WTC11 (cell line): ENCODE measurements at places on chromosomes 12 and 14. TPM values are rescaled to one million over a fixed set of nuclear protein-coding genes. Genes with fewer than 3 reads are reported as not detected.
A peak's percentile ranks its signal among the peaks of the same experiment; 100 is the strongest.

SLC5A8 gene
- 0.05 to 0.07 TPM in 2 of 3 replicates, not detected in the other for total RNA-seq

DNA sequence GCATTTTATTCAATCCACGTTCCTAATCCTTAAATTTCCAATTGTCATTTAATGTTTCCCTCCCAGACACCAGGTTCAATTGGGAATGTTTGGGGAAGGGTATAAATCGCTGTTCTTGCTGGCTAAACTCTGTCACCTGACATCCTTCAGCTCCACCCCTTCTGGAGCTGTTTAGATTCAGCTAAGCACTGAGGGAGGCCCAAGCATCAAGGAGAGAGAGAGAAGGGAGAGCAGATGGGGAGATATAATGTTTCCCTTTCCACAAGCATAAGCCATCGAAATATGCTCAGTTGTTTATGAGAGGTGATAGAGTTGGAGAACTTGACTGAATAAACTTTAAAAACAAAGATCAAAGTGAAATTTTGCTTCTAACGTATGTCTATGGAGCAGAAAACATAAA lies 1.8 kb downstream of the ABCC9 start:
- no peak for DNase-seq

PROX2 gene
- 0.04 to 0.27 TPM in 2 of 3 replicates, not detected in the other for total RNA-seq

DNA sequence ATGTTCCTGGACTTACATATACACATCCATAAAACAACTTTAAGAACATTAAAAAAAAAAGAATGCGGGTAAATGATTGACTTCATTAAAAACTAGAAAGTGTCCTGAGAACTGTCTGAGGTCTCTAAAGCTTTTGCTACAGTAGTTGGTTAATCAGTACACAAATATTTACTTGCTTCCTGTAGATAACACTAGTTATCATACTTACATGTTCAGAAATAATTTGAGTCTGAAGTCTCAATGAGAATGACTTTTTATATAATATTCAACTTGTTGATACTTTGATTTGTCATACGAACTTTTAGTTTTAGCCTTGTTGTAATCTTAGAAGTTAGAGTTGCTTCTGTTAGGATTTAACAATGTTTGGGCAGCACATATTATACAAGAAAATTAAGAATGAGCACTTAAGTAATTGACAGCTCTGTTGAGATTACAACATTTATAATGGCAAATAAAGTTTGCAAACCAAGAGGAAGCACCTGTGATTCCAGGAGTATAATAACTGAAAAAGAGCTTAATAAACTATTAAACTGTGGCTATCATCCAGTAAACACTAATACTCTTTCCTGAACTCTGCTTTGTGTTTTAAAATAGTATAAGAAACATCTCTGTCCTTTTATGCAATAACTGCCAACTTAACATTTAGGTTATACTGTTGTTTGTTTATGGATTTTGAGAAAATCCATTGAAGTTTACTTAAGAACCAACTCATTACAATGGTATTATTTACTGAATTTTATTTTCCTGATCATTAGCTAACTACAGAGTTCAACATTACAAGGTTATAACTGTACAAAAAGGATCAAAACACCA lies 131.7 kb downstream of the MIPOL1 start:
- no peak for DNase-seq

GRCh38 chr12:28794211-28794610 lies 354.9 kb upstream of the FAR2 start:
- no peak for DNase-seq

- peak; percentile 43 for DNase-seq
These were observed 321.6 kb downstream of the ZFP36L1 start for GRCh38 chr14:68471029-68471963.

SOAT2 gene
- not detected in 3 replicates for total RNA-seq

IFT81 gene
- total RNA-seq: 9.3 to 10.5 TPM (median 10.4 TPM) in 3 replicates

DNA sequence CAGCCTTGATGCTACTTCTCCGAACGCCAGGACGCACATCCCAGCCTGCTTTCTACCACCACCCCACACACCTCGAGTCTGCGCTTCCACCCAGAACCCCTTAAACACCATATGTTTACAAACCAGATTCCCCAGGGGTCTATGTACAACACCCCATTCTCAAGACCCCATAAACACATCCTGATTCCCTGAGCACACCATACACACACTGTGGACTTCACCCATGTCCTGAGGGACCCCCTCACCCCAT lies 733 bp downstream of the TTC7B start:
- no peak for DNase-seq

- DNase-seq: no peak
These were observed 10.8 kb upstream of the SMOC1 start for GRCh38 chr14:69868363-69868963.

C3AR1 gene
- 0.09 TPM in 2 of 3 replicates, not detected in the other for total RNA-seq

DNA sequence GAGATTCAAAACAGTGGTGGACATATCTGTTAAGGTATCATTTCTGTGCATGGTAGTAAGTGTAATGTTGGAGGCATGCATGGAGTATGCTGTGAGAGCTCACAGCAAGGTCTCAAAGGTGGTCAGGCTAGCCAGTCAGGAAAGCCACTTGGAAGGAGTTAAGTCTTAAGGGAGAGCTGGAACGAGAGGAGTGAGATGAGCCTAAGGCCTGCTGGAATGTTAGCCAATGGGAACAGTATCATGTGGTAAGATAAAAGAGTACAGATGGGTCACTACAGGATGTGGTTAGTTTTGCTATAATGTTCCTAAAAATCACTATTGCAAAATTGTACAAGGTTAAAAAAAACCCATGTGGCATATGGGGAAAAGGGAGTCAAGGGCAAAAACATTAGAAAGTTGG lies 311.7 kb upstream of the E2F7 start:
- no peak for DNase-seq

GRCh38 chr14:72254202-72254936 lies 322.1 kb downstream of the RGS6 start:
- no peak for DNase-seq

GRCh38 chr12:50039151-50039835 lies 14.0 kb upstream of the RACGAP1 start:
- DNase-seq: peak; percentile 96

DNA sequence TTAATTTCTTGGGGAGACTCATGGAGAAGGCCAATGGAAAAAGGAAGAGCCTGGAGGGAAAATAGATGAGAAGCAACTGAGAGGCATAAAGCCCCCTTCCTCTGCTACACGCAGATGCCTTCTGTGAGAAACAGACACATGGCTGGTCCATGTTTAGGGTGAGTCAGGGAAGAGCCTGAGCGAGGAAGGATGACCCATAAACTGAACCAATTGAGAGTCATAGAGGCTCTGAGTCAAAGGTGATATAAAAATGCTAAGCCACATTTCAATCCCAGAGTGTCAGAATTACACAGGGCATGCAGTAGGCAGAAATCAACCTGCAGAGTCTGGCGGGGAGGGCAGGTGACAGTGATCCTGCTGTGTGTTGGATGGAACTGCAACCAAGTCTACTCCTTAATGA lies 30.1 kb upstream of the NEDD1 start:
- no peak for DNase-seq

OSBPL8 gene
- 68.7 to 81.7 TPM (median 72.8 TPM) in 3 replicates for total RNA-seq

INF2 gene
- total RNA-seq: 69.0 to 82.4 TPM (median 72.4 TPM) in 3 replicates

KRT1 gene
- not detected in 3 replicates for total RNA-seq

MANSC4 gene
- not detected in 3 replicates for total RNA-seq

GRCh38 chr14:89351516-89352404 lies 65.3 kb downstream of the FOXN3 start:
- DNase-seq: peak; percentile 27

DNA sequence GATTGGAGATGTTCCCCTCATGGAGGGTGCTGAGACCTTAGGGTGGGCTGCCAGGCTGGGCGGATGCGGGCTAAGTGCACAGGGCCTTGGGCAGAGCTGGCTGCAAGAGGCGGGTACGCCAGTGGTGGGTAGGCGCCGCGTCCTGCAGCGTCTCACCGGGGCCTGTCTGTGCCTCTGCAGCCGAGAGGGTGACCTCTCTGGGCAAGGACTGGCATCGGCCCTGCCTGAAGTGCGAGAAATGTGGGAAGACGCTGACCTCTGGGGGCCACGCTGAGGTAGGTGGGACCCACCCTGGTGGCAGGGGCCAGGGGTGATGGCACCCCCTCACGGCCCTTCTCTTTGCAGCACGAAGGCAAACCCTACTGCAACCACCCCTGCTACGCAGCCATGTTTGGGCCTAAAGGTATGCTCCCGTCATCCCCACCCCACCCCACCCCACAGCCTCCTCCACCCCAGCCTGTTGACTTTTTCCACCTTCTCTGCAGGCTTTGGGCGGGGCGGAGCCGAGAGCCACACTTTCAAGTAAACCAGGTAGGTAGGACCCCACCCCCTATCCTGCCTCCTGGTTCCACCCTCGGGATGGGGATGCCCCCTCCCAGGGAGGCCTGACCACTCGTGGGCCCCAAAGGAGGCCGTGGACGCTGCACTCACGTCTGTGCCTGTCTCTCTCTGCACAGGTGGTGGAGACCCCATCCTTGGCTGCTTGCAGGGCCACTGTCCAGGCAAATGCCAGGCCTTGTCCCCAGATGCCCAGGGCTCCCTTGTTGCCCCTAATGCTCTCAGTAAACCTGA lies 1.5 kb downstream of the CRIP1 start:
- no peak for DNase-seq

GRCh38 chr12:4849115-4849541 lies 60.6 kb upstream of the KCNA1 start:
- no peak for DNase-seq

DNA sequence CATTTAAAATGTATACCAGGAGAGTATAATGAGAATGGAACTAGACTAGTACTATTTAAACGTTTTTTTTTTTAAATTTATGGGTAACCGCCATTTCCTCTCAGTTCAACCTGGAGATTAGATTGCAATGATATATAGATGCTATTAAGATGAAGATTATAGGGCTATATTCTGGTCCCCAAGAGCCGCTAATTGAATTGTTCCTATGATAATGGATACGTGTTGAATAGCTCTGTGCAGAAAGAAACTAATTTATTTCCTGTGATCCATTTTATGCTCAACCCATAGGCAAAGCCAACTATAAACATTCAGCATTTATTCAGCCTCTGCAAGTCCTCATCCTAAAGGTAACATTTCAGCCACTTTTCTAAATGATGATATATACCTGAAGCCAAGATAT lies 1595.1 kb upstream of the SEL1L start:
- DNase-seq: no peak

ARHGDIB gene
- 0.80 to 2.3 TPM (median 1.6 TPM) in 3 replicates for total RNA-seq

DNA sequence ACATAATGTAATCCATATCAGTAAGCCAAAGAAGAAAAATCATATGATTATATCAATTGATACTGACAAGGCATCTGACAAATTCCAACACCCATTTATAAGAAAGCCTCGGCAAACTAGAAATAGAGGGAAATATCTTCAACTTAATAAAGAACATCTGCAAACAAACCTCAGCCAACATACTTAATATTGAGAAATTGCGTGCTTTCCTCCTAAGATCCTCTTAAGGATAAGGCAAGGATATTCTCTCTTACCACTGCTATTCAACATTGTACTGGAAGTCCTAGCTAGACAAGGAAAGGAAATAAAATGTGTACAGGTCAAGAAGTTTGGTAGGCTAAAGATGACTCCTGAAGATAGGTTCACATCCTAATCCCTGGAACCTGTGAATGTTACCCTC lies 115.9 kb downstream of the DERA start:
- DNase-seq: no peak

- no peak for DNase-seq
These were observed 169.0 kb downstream of the CEP128 start for GRCh38 chr14:80772504-80772903.

KLHL33 gene
- 0.07 to 0.18 TPM (median 0.17 TPM) in 3 replicates for total RNA-seq

DNA sequence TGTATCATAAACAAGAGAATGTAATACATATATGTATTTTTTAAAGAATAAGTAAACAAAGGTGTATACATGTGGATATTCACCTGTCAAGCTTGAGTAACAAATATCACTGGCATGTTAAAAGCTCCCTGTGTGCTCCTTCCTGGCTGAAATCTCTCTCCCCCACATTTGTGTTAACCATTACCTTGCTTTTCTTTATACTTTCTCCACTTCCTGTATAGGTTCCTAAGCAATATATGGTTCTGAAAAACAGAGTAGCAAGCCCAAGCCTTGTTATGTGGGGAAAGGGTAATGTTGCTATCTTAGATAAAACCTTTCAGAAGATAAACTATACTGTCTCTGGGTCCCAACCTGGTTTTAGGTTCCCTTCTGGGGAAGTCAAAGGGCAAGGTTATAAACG lies 32.3 kb upstream of the TBC1D30 start:
- DNase-seq: no peak

TAS2R42 gene
- total RNA-seq: not detected in 3 replicates

LGR5 gene
- 0.09 to 0.55 TPM (median 0.17 TPM) in 3 replicates for total RNA-seq

DNA sequence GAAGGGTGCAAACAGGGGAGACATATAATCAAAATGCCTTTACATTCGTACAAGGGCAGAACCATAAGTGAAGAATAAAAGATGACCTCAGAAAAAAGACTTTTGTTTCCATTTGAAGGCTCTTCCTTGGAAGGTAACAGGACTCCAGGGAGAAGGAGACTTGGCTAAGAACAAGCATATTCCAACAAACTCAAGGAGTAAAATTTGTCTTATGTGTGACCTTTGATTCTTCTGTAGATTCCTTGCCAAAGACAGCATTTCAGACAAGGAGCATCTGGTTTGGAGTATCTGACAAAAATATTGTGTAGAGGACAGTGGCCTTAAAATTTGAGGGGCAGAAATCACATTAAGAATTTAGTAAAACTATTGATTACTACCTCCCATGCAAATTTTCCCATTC lies 991.9 kb downstream of the FLRT2 start:
- no peak for DNase-seq

OR10A7 gene
- total RNA-seq: not detected in 3 replicates

- no peak for DNase-seq
These were observed 12.6 kb downstream of the TRIM9 start for GRCh38 chr14:51082349-51082748.

GRCh38 chr12:47652521-47653234 lies 53.2 kb downstream of the RPAP3 start:
- no peak for DNase-seq
